ENCODE measurements at places on chromosomes 7 and 10.

- no peak for DNase-seq
Observed at GRCh38 chr7:67766906-67767410, 770.3 kb downstream of the TYW1 start.

GRCh38 chr7:102132209-102132752 is 154.4 kb upstream of the SH2B2 start:
- DNase-seq: no peak

DNA sequence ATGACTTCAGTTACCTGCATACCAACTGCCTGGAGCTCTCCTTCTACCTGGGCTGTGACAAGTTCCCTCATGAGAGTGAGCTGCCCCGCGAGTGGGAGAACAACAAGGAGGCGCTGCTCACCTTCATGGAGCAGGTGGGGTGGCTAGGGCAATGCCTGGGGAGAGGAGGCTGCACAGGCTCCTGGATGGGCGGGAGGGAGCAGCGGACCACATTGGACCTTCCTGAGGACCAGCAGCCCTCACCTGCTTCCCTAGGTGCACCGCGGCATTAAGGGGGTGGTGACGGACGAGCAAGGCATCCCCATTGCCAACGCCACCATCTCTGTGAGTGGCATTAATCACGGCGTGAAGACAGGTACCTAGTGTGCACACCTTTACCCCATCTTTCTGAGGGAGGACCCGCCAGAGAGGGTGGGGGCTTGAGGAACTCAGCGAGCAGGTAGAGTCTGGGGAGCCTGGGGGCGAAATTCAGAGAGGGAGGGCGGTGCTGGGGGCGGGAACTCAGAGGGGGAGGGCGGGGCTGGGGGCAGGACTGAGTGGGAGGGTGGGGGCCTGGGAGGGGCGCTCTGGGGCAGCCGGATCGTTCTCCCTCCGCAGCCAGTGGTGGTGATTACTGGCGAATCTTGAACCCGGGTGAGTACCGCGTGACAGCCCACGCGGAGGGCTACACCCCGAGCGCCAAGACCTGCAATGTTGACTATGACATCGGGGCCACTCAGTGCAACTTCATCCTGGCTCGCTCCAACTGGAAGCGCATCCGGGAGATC is 9.0 kb downstream of the AEBP1 start:
- no peak for DNase-seq

GRCh38 chr7:142637240-142637639 is 112.0 kb upstream of the PRSS1 start:
- no peak for DNase-seq

DNA sequence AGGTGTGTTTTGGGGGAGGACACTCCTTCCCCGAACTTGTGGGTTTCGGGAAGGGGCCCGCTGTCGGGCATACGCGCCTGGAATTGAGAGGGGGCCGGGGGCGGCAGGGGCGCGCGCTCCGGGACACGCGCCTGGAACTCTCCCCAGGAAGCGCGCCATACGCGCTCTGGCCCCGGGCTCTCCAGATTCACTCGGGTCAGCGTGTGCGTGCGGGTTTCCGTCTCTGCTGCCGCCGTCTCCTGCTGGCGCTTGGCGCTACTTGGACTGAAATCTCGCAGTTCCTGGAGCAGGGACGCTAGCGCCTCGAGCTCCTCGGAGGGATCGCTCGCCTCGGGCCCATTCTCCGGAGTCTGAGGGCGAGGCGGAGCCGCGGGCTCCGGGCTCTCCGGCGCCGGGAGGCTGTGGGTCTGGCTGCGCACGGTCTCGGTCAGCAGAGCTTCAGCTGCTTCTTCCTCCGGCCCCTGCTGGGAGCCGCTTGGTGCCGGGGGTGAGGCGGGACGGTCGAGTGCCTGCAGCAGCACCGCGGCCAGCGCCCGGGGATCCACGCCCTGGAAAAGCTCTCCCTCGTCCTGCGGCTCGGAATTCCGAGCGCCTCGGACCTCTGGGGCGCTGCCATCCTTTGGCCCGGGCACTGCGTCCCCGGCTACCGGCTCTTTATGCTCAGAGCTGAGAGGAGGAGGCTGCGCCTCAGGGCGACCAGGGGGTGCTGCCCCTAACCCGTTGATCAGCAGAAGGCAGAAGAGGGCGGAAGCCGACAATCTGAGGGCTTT is 1.1 kb downstream of the VGF start:
- DNase-seq: no peak

- no peak for DNase-seq
Observed at GRCh38 chr10:16612981-16613355, 91.3 kb upstream of the C1QL3 start.

DNA sequence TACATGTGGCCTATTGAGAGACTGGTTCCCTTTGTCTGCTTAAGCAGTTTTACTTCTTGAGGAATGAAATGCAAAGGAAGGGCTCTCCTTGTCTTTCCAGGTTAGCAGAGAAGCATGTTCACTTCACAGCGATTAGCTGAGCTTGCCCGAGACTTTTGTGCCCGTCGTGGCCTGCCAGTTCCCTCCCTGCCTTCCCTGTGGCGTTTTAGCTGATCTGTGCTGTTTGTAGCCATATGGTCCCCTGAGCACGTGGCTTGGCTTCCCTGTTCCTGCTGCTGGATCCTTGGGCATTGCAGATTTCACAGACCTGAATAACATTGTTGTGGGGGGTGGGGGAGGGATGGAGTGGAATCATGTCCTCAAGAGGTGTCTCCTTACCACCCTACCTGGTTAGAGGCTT is 61.8 kb downstream of the SND1 start:
- DNase-seq: no peak

GRCh38 chr7:50304911-50305582 is 531 bp downstream of the IKZF1 start:
- no peak for DNase-seq

GRCh38 chr7:38398725-38399321 is 125.4 kb upstream of the TARP start:
- DNase-seq: peak; percentile 30

DNA sequence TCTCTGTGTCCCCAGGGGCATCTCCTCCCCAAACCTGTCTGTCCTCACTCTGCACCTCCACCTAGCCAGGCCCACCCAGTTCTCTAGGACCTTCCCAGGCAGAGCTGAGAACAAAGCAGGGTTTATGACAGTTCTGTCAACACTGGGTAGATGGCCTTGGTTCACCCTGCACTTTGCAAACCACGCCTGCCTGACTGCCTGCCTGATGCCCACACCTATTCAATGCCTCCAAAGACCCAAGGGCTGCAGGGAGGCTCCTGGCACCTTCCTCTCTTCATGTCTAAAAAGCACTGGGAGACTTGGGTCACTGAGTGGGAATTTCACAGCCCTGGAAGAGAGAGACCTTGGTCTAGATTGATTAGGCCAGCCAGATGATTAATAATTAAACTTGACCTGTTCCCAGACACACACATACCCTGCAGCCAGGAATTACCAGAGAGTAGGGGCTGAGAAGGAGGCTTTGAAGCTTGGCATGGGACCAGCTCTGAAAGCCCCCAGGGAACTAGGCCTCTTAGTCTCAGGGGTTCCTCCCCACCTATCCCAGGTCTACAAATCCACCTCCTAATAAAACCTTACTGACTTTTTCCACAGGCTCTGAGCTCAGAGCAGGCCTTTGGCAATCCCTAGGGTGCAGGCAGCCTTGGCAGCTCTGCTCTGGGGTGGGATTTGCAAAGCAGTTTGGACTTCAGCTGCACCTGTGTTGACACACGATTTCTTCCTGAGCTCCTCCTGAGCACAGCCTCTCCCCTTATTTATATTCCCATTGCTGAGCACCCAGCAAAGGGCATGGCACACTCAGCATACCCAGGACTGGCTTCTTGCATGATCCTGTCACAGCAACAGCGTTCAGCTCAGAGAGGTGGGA is 25.7 kb upstream of the PDCD4 start:
- DNase-seq: no peak
